Stimulated activated CD4-positive, alpha-beta T cell treated with anti-CD3 and anti-CD28 coated beads, Interleukin-1b, Interleukin-23, amount 100 ng/mL, for 1 hour (primary cell): ENCODE measurements at places on chromosomes 3 and 15.

GRCh38 chr15:71275098-71275497 lies 159.8 kb downstream of the THSD4 start:
- DNase-seq, result no peak

GRCh38 chr15:67578020-67578600 lies 35.6 kb downstream of the MAP2K5 start:
- DNase-seq, result no peak

DNA sequence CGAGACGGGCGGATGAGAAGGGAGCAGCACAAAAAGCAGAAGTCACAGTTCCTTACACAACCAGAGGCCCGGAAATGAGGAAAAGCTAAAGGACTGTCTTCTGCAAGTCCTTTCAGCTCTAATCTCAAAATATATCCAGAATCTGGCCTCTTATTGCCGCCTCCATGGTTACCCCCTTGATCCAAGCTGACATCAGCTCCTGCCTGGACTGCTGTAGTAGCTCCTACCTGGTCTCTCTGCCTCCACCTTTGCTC lies 324.0 kb upstream of the ROPN1 start:
- no peak for DNase-seq

DNA sequence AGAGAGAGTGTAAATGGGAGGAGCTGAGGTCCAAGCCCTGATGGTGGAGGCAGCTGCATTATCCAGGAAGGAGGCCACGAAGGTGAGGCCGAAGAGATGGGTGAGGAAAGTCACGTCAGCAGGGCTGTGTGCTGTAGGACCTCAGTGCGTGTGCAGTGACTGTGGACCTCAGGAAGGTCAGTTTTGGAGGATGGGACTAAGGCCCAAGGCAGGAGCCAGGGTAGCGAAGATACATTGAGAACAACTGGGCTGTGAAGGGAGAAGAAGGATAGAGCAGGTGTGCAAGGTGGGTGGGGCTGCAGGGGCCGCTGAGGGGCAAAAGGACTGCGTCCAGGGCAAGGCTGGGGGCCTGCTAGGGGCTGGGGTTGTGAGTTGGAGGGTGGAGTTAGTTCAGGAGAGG lies 4.9 kb downstream of the KLHL40 start:
- no peak for DNase-seq

DNA sequence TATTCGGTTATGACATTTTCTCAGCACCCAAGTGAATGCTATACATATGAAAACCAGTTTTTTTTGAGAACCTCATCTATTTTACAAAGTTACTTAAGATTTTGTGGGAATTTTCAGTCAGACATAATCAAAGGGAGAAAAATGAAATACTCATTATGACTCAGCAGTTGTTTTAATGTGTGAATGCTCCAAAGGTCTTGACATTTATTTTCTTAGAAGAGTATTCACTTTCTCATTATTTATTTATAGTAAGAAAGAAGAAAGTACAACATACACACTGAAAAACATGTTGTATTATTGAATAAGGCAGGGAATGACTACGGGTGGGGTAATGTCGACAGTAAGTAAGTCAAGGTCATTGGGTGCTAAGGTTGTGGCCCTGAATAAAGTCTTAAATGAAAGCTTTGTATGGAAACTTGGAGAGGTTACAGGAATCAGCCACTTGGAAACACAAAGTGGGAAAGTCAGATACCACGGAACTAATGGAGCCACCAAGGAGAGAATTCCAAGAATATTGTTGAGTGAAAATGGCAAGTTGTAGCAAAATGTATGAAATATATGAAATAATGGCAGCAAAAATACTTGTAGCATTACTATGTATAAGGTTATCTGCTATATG lies 844.5 kb downstream of the TBL1XR1 start:
- DNase-seq, result no peak
